ENCODE measurements at places on chromosomes 1 and 21.

- DNase-seq = no peak
Measured at GRCh38 chr1:186487163-186487562, 26.2 kb upstream of the PDC start.

DNA sequence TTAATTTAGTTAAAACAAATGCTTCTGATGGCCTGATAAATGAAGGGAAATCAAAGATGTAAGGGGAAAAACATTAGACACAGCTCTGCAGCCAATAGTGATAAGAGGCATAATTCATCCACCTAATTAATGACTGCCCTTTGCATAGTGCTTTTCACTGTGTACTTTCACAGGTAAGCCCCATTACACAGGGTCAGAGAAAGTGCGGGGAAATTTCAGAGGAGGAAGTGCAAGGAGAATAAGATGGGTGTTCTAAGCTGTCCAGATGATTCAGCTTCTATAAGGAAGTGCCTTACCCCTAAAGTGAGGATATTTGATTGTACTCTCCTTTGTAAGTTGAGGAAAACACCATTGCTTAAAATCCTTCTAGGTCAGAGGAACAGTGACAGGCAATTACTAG, 88.0 kb downstream of the NR5A2 start:
- DNase-seq = no peak

DNA sequence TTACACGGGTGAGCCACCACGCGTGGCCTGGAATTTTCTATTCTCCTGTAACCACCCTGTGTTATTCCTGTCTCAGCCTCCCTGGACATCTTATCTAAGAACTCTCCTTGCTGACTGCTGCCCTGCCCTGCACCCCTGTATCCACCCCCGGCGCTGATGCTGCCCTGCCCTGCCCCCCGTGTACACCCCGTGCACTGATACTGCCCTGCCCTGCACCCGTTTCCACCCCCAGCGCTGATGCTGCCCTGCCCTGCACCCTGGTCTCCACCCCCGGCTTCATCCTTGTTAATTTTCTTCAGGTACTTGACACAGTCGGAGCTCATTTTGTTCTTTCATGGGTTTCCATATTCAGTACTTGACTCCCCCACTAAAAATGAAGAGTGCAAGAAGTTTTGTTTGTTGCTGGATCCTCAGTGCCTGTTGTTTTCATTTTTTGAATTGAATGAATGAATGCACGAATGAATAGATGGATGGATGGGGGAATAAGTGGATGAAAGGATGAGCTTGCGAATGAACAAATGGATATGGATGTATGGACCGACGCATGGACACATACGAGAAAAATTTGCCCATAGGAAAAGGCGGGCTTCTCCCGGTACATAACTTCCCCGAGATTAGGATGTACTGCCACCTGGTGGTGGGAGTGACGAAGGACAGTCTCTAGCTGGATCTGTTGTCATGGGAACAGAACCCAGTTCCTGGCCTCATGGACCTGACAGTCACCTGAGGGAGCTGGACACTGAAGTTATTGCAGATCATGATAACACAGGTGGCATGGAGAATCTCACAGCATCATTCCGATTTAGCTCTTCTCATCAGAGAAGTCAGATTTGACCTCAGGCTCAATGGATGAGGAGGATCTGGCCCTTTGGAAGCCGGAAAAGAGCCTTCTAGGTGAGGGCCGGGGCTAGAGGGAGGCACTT, 14.9 kb downstream of the AADACL4 start:
- DNase-seq = peak; percentile 80

GRCh38 chr1:180152588-180152987, 2.1 kb upstream of the QSOX1 start:
- no peak for DNase-seq

GRCh38 chr1:114456586-114456985, 54.4 kb downstream of the TRIM33 start:
- DNase-seq = no peak

DNA sequence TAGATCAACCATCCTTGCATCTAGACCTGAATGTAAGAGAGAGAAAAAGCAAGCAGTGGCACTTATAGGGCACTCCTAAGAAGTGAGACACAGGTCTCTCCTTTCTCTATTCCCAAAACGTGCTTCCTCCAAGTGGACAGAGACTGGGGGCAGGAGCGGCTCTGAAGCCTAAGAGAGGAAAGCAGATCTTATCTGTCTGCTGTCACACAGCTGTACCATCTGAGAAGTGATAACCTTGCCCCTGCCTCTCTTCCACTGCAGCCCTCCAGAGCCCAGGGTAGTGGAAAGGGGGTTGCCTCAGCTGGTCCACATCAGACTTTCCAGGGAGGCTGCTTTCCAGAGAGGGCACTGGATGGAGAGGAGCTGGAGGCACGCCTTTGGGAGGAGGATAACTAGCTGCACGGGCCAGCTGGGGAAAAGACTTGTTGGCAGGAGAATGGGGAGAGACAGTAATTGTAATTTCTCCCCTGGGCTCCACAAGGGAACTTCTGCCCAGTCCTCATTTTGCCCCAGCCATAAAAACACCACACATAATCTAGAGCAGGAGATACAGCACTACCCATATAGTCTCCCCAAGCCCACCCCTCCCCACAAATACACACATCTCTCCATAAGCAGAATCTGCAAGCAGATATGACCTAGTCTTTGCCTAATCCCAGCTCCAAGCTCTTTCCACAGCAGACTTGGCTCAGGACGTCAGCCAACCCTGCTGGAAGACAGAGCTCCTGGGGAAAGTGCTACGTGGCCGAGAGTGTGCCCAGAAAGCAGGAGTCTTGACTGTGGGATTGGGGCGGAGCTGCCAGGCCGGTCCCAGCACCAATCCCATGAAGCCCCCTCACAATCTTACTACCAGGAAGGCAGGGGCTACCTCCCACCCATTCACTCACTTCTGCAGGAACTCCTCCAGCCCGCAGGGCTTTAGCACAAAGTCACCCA, 31.2 kb downstream of the PIK3C2B start:
- DNase-seq = no peak

- DNase-seq = no peak
Measured at GRCh38 chr1:43344267-43344850, 6.7 kb downstream of the MPL start.

GRCh38 chr1:219179293-219179692, 5.6 kb downstream of the LYPLAL1 start:
- no peak for DNase-seq

DNA sequence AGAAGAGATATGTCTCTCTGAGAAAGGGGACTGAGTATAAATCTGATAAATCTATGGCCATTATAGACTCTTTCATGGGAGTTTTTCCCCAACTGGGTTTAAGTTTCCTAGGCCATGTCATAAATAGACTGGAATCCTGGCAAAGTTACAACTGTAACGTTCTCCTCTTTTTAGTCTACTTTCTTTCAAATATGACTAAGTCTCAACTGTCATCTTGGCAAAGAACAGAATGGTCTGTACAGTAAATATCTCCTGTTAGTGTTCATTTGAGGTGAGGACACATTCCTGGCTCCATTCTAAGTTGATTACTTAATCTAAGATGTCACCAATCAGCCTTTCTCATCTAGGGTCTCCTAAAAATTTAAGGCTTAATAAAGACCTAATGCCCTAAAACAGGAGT, 300.5 kb downstream of the BRINP2 start:
- no peak for DNase-seq

GRCh38 chr1:221908573-221908972, 166.7 kb upstream of the DUSP10 start:
- DNase-seq = no peak

DNA sequence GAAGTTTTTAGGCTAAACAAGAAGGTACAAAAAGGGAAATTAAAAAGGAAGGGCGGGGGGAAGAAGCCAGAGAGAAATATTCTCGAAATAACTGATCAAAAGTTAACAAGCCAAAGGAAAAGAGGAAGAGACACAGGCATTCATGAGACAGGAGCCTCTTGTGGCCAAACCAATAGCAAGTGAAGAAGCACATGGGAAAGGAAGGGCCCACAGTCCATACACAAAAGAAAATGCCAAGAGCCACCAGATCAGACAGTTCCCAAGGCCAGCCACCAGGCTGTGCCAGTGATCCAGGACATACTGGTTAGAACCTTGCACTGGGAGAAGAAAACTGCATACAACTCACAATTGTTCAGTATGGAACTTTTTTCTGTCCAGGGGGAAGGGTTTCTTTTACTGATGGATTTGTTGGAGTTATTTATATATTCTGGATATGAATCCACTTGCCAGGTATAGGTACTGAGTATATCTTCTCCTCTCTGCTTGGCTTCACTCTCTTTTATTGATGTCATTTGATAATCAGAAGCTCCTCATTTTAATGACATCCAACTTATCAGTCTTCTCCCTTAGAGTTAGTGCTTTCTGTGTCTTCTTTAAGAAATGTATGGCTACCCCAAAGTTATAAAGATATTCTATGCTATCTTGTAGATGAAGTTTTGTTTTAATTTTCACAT, 76.8 kb downstream of the CD46 start:
- DNase-seq = peak; percentile 64

- no peak for DNase-seq
Measured at GRCh38 chr1:2259668-2260402, 31.7 kb downstream of the SKI start.

Measured in stimulated activated naive CD8-positive, alpha-beta T cell treated with anti-CD3 and anti-CD28 coated beads, Interleukin-15, Interleukin-2, amounts not matched to agents 100 U/mL and 50 U/mL, for 24 hours (primary cell).